ENCODE measurements at places on chromosomes 2 and 18. TPM values are rescaled to one million over a fixed set of nuclear protein-coding genes. Genes with fewer than 3 reads are reported as not detected.

Gene MALL
- not detected for polyA plus RNA-seq

GRCh38 chr2:25115902-25116301 is 52.5 kb downstream of the POMC start:
- no peaks in the 10 kb centered on the region for H3K36me3 ChIP-seq
- H3K27ac ChIP-seq: no peak overlapping the region
- H3K27me3 ChIP-seq: peaks cover 9% of the 10 kb centered on the region
- H3K4me3 ChIP-seq: no peak overlapping the region
- DNase-seq: peak; percentile 49

GRCh38 chr2:25957743-25958142 is 24.6 kb downstream of the KIF3C start:
- no peak for DNase-seq
- H3K27ac ChIP-seq: no peak overlapping the region
- peaks cover 34% of the 10 kb centered on the region for H3K4me1 ChIP-seq
- H3K36me3 ChIP-seq: no peaks in the 10 kb centered on the region
- H3K27me3 ChIP-seq: no peaks in the 10 kb centered on the region
- H3K4me3 ChIP-seq: no peak overlapping the region

DNA sequence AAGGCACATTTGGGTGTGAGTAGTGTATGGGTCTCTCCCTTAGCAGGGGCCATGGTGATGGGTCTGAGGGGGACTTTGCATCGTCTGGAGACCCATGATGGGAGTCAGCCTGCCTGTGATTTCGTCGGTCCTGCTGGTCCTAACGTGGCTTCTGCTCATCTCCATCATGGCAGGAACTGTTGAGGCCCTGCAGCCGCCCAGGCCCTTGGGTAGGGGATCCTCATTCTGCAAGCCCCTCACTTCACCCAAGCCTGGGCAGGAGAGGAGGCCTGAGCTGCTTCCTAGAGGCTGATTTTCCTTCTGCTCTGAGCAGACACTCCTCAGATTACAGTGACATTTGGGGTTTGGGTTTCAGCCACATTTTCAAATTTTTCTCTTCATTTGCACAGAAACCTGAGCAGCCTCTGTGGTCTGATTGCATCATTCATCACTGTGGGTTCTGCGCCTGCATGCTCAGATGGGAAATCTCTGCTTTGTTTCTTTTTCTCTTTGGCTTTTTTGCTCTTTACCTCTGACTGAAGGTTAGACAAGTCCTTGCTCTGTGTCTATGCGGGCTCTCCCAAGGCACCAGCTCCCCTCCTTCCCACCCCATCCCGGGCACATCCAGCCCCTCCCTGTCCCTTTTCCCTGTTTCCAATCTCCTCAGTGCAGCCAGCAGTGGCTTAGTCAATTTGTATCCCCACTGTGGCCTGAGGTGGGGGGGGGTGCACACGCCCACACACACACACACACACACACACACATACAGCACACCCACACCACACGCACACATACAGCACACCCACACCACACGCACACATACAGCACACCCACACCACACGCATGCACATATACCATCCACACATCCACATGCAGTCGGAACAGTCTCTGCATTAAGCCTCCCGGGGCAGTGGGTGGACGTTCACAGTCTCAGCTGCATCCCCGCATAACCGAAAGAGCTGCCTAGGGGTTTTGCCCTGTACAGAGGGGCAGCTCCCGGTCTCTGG is 305.4 kb upstream of the HS6ST1 start:
- no peak overlapping the region for H3K27ac ChIP-seq
- peaks cover 1% of the 10 kb centered on the region for H3K27me3 ChIP-seq
- H3K4me1 ChIP-seq: peaks cover 16% of the 10 kb centered on the region
- no peak for DNase-seq
- no peak overlapping the region for H3K4me3 ChIP-seq

DNA sequence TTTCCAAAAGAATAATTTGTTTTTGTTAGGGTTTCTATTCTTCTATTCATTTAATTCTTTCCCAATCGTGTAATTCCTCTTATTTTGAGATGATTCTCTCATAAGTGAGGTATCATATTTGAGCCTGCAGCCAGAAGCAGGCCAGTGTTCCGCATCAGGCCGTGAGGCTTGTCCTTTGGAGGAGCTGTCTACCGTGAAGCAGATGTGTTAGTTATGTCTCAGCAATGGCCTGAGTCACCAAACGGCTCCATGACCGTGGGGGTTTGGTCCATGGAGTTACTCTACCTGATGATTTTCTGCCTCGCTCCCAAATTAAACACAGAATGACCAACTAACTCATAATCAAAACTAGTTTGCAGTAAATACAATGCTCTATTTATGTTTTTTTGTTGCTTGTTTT is 64.2 kb upstream of the TMEM87B start:
- peaks cover 61% of the 10 kb centered on the region for H3K4me1 ChIP-seq
- no peak overlapping the region for H3K27ac ChIP-seq
- H3K27me3 ChIP-seq: no peaks in the 10 kb centered on the region
- DNase-seq: no peak
- H3K36me3 ChIP-seq: peaks cover 18% of the 10 kb centered on the region

Gene POTEI
- 0.33 TPM for polyA plus RNA-seq

DNA sequence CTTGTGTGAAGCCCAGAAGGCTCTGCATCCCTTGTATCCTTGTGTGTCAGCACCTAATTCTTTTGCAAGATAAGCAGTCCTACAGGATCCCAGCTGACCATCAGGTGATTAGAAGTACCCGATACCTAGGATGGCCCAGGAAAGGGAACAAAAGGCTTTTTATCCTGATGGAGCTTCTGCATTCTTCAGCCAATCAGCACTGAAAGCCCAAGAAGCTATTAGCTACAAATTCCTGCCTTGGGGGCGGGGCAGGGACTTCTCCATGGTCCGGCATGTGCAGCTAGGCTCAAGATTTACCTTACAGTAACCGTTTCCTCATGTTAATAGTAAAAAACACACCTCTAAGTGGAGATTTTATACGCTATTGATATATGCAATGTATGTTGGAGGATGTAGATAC is 264.6 kb upstream of the THUMPD2 start:
- no peaks in the 10 kb centered on the region for H3K27me3 ChIP-seq
- H3K27ac ChIP-seq: no peak overlapping the region
- H3K4me1 ChIP-seq: no peaks in the 10 kb centered on the region
- H3K36me3 ChIP-seq: no peaks in the 10 kb centered on the region
- no peak for DNase-seq

Gene KIAA2012
- not detected for polyA plus RNA-seq

Gene FAM228A
- polyA plus RNA-seq: not detected

- H3K4me3 ChIP-seq: no peak overlapping the region
- no peaks in the 10 kb centered on the region for H3K27me3 ChIP-seq
- no peaks in the 10 kb centered on the region for H3K36me3 ChIP-seq
Measured at GRCh38 chr18:28459587-28459986, 282.7 kb upstream of the CDH2 start.

Measured in HepG2 (cell line).